ENCODE measurements at places on chromosomes 12 and 14.
A peak's percentile ranks its signal among the peaks of the same experiment; 100 is the strongest.

DNA sequence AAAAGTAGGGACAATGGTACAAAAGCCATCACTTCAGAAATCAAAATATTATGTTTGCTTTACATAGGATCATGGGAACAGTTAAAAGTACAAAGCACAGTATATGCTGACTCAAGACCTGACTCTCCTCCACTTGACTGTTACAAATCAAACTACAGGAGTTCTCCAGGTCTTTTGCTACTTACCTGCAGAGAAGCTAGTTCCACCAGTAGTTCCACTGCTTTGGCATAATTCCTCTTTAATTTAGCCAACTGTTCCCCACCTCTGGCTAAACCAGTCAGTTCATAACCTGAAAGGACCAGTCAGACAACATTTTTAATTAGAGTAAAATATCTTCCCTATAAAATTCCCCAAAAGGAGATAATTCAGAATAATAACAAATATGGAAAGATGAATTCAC is 14.0 kb downstream of the ATP6V1D start:
- H3K27me3 ChIP-seq = no peaks in the 10 kb centered on the region
- H3K36me3 ChIP-seq = peaks cover 64% of the 10 kb centered on the region

DNA sequence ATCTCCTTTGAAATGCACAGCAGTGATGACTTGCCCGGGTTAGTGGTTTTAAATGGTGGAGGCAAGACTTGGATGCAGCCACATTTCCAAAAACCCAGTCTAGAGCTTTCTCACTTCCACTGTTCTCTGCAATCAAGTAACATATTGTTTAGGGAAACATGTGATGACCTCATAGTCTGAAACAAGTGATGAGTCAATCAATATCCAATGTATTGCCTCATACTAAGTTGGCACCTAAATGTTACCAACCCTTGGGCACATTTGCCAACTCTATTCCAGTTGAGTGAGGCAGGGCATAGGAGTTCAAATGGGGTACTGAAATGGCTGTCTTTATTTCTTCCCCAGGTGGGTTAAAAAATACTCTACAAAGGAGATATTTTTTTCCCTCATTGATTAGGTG is 1105.4 kb downstream of the VRK1 start:
- DNase-seq = no peak
- no peak overlapping the region for H3K27ac ChIP-seq

GRCh38 chr12:108821407-108822397 is 35.7 kb downstream of the SSH1 start:
- H3K4me1 ChIP-seq = no peaks in the 10 kb centered on the region
- peaks cover 41% of the 10 kb centered on the region for H3K36me3 ChIP-seq
- H3K27me3 ChIP-seq = no peaks in the 10 kb centered on the region
- no peak overlapping the region for H3K27ac ChIP-seq
- DNase-seq = no peak

GRCh38 chr12:104493496-104493895 is 36.7 kb downstream of the CHST11 start:
- no peaks in the 10 kb centered on the region for H3K27me3 ChIP-seq
- peaks cover 100% of the 10 kb centered on the region for H3K4me1 ChIP-seq
- H3K36me3 ChIP-seq = peaks cover 45% of the 10 kb centered on the region
- H3K4me3 ChIP-seq = no peak overlapping the region

GRCh38 chr14:32254952-32255679 is 52.0 kb upstream of the RNU6-8 start:
- H3K27me3 ChIP-seq = no peaks in the 10 kb centered on the region
- H3K4me3 ChIP-seq = no peak overlapping the region
- H3K4me1 ChIP-seq = peaks cover 36% of the 10 kb centered on the region
- H3K27ac ChIP-seq = no peak overlapping the region
- DNase-seq = peak; percentile 71
- H3K36me3 ChIP-seq = no peaks in the 10 kb centered on the region

DNA sequence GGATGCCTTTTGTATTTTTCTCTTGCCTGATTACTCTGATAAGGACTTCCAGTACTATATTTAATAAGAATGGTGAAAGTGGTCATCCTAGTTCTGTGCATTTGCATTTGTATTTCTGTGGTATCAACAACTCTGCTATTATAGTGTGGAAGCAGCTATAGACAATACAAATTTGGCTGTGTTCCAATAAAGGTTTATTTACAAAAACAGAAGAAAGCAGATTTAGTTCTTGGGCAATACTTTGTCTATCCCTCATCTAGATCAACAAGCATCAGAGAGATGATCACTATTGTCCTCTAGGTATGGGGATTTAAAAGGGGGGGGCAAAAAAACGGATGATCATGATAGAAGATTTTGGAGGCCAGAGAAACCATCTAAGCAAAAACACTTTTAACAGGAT is 19.1 kb upstream of the BTG1 start:
- no peak overlapping the region for H3K27ac ChIP-seq
- H3K36me3 ChIP-seq = no peaks in the 10 kb centered on the region
- no peaks in the 10 kb centered on the region for H3K4me1 ChIP-seq
- DNase-seq = no peak

GRCh38 chr14:51314321-51315015 is 74.4 kb downstream of the TMX1 start:
- no peak overlapping the region for H3K4me3 ChIP-seq
- no peak overlapping the region for H3K27ac ChIP-seq
- H3K4me1 ChIP-seq = no peaks in the 10 kb centered on the region
- no peak for DNase-seq

DNA sequence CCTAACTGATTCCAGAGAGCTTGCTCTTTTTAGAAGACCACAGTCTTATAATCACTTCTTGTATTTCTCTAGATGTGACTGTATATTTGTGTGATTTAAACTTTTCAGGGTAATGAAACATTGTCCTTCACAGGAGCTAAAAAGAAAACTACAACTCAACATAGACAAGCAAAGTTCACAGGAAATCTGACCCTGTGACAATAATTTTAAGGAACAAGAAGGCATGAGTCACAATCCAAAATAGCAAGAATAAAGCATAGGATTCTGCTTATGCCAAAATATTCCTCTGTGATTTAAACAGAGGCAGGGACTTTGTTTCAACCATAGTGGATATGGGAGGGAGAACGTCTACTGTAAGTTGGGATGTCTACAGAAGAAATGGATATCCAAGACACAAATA is 44.3 kb downstream of the GPR65 start:
- no peak overlapping the region for H3K27ac ChIP-seq
- H3K36me3 ChIP-seq = no peaks in the 10 kb centered on the region
- no peaks in the 10 kb centered on the region for H3K27me3 ChIP-seq
- no peak for DNase-seq
- H3K4me3 ChIP-seq = no peak overlapping the region

DNA sequence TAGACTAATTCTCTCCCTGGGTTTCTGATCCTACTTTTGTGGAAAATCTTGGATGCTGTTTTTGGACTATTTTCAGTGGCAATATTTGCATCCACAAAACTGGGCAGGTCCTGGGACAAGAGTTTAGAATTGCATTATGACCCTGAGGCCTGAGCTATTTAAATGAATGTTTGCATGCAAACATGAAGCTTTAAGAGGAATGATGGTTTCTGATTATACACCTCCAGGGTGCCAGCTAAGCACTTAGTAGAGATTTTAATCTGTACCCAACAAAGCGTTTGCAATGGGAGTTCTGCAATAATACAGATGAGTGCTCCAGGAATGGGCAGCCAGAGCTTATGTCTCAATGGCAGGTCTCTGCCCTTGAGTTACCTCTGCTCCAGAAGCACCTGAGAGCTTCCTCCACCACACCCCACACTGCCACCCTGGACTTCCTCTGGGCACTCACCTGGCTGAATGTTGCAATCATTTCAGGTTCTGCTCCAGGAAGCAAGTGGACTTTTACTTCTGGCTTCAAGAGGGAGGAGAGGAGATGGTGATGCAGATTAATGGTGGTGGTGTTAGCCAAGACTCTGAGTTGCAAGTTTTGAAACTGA is 6.0 kb upstream of the SPTLC2 start:
- H3K4me1 ChIP-seq = no peaks in the 10 kb centered on the region
- H3K4me3 ChIP-seq = no peak overlapping the region
- DNase-seq = no peak
- no peaks in the 10 kb centered on the region for H3K36me3 ChIP-seq
- H3K27me3 ChIP-seq = no peaks in the 10 kb centered on the region

- no peaks in the 10 kb centered on the region for H3K27me3 ChIP-seq
- no peaks in the 10 kb centered on the region for H3K4me1 ChIP-seq
- no peak overlapping the region for H3K4me3 ChIP-seq
These were observed 13.9 kb downstream of the TGFB3 start for GRCh38 chr14:75967866-75968265.

GRCh38 chr12:69332815-69333358 is 15.3 kb upstream of the LYZ start:
- H3K27me3 ChIP-seq = peaks cover 15% of the 10 kb centered on the region
- no peak overlapping the region for H3K27ac ChIP-seq
- no peaks in the 10 kb centered on the region for H3K36me3 ChIP-seq
- peaks cover 16% of the 10 kb centered on the region for H3K4me1 ChIP-seq
- no peak overlapping the region for H3K4me3 ChIP-seq

GRCh38 chr14:79605849-79606248 is 605.5 kb downstream of the DIO2 start:
- H3K27ac ChIP-seq = no peak overlapping the region
- no peaks in the 10 kb centered on the region for H3K4me1 ChIP-seq
- H3K4me3 ChIP-seq = no peak overlapping the region
- no peak for DNase-seq
- H3K36me3 ChIP-seq = no peaks in the 10 kb centered on the region

DNA sequence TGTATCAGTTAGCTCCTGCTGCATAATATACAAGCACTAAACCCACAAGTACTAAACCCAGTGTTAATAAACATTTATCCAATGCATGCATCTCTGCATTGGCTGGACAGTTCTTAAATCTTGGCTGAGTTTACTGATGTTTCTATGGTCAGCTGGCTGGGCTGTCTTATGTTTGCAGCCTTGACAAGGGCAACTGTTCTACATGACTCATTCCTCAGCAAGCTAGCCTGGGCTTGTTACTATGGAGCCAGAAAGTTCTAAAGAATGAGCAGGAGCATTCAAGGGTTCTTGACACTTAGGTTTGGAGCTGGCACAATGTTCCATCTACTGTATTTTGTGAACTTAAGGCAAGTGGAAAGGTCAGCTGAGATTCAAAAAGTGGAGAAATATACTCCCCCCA is 199.1 kb downstream of the GLT1D1 start:
- no peaks in the 10 kb centered on the region for H3K27me3 ChIP-seq
- no peak overlapping the region for H3K27ac ChIP-seq
- no peak for DNase-seq
- H3K36me3 ChIP-seq = no peaks in the 10 kb centered on the region
- no peak overlapping the region for H3K4me3 ChIP-seq

DNA sequence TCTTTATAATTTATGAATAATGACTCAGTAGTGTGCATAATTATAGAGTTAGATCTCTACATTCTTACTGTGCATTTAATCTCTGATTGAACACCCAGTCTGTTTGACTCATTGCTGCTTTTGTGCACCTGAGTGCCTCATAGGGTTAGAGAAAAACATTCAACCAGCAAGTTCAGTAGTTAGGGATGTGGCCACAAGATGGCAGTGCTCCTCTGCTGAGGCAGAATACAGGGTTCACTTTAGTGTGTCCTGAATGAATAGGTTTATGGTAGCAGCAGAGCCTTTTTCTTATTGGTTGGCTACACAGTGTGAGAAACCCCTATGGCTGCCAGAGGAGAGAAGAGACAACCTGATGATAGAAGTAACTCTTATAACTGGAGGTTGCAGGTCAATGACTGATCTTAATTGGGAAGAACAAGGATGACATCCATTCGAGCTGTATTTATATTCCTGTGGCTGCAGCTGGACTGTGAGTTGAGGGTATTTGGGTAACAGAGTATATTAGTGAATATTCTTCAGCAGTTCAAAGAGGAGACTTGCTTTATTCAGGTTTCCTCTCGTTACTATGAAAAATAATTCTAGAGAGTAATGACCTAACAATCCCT is 194.9 kb upstream of the OR4E1 start:
- no peak overlapping the region for H3K27ac ChIP-seq
- DNase-seq = peak; percentile 68
- H3K36me3 ChIP-seq = no peaks in the 10 kb centered on the region
- H3K4me1 ChIP-seq = no peaks in the 10 kb centered on the region
- H3K4me3 ChIP-seq = no peak overlapping the region

- no peaks in the 10 kb centered on the region for H3K27me3 ChIP-seq
- DNase-seq = no peak
- no peaks in the 10 kb centered on the region for H3K4me1 ChIP-seq
- no peak overlapping the region for H3K4me3 ChIP-seq
- no peak overlapping the region for H3K27ac ChIP-seq
These were observed 203.8 kb downstream of the RASSF9 start for GRCh38 chr12:85632390-85632789.

- no peaks in the 10 kb centered on the region for H3K36me3 ChIP-seq
- peaks cover 11% of the 10 kb centered on the region for H3K27me3 ChIP-seq
- no peak overlapping the region for H3K27ac ChIP-seq
These were observed 383.5 kb downstream of the RGS6 start for GRCh38 chr14:72315714-72316113.

DNA sequence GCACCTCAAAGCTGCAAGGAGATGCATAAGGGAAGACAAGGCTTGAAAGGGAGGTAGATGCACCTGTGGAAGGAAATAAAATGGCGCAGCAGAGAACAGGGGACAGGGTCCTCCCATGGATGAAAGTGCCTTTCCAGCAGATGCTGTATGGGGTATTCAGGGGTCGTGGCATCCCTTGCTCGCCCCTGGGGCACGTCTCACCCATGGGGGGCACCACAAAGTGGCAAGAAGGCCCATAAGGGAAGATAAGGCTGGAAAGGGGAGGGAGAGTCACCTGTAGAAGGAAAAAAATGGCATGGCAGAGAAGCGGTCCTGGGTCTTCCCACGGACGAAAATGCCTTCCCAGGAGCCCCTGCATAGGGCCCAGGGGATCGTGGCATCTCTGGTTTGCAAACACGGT is 265.1 kb downstream of the ALG10 start:
- no peak for DNase-seq
- no peaks in the 10 kb centered on the region for H3K27me3 ChIP-seq
- no peak overlapping the region for H3K27ac ChIP-seq
- H3K4me1 ChIP-seq = no peaks in the 10 kb centered on the region
- H3K36me3 ChIP-seq = no peaks in the 10 kb centered on the region

DNA sequence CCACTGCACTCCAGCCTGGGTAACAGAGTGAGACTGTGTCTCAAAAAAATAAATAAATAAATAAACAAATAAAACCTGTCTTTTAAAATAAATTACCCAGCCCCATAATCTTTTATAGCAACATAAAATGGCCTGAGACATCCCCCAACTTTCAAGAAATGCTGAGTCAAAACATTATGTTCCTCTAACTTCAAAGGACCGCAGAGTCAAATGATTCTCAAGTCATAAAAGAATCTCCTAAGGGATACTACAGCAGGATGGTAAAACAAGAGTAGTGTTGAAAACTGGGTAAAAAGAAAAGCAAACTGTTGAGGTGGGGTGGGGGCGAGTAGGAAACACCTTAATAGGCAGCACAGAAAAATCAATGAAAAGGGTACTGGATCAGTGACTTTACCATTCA is 9.5 kb downstream of the BLTP3B start:
- H3K4me3 ChIP-seq = no peak overlapping the region
- H3K36me3 ChIP-seq = no peaks in the 10 kb centered on the region
- no peak overlapping the region for H3K27ac ChIP-seq
- no peaks in the 10 kb centered on the region for H3K27me3 ChIP-seq

Data from DND-41 (cell line).